ENCODE measurements at places on chromosomes 16 and 17.

- DNase-seq, result no peak
Measured at GRCh38 chr16:17261197-17261858, 209.4 kb downstream of the XYLT1 start.

GRCh38 chr16:11391576-11391975 is 46.3 kb downstream of the RMI2 start:
- no peak for DNase-seq

DNA sequence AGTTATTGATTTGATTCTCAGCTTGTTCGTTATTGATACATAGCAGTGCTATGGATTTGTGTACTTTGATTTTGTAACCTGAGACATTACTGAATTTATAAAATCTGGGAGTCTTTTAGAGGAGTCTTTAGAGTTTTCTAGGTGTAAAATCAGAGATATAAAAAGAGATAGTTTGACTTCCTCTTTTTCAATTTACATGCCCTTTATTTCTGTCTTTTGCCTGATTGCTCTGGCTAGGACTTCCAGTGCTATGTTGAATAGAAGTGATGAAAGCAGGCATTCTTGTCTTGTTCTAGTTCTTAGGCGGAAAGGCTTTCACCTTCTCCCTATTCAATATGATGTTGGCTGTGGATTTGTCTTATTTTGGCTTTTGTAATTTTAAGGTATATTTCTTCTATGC is 106.2 kb downstream of the PHKB start:
- DNase-seq, result no peak

- DNase-seq, result no peak
Measured at GRCh38 chr16:49931916-49932315, 76.0 kb upstream of the ZNF423 start.

DNA sequence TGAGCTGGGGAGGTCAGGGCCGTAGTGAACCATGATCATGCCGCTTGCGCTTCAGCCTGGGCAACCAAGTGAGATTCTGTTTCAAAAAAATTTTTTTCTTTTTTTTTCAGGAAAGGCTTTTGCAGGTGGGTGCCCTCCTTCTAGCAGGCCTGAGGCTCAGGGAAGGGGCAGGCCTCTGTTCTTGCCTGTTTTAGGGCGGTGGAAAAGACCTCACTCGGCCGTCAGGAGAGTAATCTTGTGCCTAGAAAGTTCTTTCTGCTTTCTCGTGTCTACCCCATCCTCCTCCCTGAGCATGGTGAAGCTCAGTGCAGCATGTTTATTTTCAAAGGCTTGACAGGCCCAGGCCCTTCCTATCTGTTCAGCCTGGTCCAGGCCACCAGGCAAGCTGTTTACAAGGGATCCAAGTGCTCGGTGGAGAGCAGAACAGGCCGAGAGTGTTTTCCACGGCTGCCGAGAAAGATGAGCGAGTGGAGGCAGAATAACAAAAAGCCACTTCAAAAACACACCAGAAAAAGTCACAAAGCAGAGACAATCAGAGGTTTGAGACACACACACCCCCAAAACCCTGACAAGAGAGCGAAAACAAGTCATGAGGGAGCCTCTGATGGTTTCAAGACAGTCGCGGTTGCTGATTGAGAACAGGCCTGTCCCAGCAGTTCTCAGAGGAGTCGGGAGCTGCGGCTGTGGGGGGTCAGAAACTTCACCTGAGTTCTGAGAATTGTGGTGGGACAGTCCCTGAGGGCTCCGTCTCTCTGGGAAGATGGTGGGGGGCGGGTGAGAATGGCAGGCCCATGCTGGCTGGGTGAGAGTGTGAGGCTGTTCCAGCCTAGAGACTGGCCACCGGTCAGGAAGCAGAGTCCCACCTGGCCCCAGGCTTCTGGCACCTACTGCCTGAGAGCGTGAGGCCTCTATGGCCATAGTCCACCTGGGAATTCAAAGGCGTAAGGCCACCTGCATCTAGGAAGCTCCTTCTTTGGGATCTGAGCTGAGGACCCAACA is 37.5 kb upstream of the CCR7 start:
- peak; percentile 27 for DNase-seq

DNA sequence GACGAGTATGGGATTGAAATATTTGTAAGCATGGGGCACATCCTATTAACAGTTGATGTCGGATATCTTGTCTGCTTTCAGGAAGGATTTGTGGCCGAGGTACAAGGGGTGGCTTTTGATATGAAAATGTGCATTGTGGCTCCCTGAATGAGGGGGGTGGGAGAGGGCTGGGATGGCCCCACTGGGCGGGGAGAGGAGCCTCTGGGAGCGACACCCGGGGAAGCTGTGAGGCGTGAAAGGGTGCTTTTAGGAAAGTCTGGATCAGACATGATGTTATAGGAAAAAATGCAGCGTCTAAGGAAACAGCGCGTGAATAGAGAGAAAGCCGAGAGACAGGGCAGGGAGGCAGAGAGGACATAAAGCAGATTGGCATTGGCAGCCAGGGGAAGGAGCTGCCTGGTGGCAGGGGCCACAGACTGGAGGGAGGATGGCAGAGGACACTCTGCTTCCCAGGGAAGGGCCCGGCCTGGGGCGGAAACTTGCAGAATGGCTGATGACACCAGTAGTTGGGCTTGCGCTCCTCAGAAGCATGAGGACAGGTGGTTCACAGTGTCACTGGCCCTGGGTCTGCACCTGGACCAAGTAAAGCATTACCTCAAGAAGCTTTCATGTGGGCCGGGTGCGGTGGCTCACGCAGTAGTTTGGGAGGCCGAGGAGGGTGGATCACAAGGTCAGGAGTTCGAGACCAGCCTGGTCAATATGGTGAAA is 95.7 kb downstream of the NTN1 start:
- DNase-seq, result no peak

- DNase-seq, result no peak
Measured at GRCh38 chr17:61179380-61179806, 220.2 kb upstream of the TBX2 start.

DNA sequence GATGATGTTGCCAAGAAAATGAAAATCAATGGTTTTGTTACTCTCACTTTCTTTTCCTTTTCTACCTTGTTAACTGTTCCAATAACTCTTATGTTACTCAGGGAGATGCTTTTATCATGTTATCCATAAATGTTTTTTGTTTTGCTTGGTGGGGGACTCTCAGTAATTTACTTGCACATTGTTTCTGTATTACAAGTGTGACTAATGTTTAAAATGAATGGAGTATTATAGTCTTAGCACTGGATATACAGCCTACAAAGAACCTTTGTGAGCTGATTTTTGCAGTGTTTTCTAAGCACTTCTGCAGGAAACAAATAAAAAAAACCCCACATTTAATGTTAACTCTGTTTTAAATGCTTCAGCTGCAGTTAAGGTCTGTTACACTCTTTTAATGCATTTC is 12.1 kb downstream of the VMP1 start:
- DNase-seq, result no peak

- DNase-seq, result no peak
Measured at GRCh38 chr16:29820730-29821642, 724 bp downstream of the MVP start.

GRCh38 chr17:73151916-73152632 is 12.7 kb upstream of the SSTR2 start:
- no peak for DNase-seq

- no peak for DNase-seq
Measured at GRCh38 chr16:20107083-20107482, 33.4 kb upstream of the GPR139 start.

DNA sequence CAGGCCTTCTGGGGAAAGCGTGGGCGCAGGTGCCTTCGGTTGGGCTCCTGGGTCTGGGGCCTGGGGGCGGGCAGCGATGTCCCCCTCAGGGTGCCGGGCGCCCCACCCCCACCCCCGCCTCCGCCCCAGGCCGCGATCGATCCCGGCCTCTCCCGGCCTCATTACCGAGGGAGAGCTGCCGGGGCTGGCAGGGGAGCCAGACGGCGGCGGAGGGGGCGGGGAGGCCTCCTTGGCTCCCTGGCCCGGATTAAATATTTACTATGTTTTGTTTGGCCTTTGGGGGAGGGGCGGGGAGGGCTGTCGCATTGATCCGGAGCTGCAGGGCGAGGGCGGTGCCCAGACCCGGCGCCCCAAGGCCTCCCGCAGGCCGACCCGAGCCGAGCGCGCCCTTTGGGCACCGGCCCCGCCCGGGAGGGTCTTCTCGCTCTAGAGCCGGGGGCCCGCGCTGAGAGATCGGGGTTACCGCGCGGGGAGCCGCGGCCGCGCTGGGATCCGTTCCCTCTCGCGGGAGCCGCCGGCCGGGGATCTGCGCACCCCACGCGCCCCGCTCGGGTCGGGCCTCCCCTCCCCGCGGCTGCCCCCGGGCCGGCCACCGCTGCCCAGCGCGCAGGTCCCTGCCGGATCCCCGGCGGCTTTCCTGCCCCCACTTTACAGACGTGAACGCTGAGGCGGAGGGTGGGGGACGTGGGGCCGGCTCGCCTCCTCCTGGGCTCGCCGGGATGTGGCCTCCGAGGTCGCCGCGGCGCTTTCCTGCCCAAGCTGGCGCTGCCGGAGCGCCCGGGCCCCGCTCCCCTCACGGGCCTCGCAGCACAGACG is 27.0 kb downstream of the RTN4RL1 start:
- DNase-seq, result no peak

DNA sequence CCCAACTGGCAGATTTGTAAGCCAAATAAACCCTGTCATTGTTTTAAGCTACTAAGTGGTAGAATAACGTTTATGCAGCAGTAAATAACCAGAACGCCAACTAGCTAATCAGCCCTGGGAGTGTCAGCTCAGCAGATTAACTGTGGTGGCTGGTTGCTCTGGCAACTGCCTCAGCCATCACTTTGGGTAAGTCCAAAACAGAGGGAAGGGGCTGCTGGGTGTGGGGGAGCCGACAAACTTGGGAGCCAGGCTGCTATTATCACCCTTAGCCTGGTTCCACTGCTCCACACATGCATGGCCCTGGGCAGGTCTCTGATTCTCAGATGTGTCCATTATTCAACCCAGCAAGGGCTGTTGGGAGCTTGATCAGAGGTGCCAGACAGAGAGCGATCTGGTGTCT is 22.2 kb upstream of the RHOT1 start:
- no peak for DNase-seq

DNA sequence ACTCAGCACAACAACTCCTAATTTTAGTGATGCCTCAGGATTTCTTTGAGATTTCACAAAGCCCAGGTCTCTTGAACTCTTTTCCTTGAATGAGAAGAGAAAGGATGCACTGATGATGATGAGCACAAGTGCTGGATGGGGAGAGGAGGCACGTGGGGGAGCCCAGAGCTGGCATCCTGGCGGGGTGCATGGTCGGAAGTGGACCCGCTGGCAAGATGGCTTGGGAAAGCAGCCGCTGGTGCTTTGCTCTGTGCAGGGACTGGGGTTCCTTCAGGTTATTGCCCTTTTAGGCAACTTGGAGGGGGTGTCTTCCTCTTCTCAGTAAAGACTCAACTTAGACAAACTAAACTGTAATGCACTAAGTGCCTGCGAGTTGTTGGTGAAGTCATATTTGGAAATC is 22.3 kb downstream of the CALB2 start:
- no peak for DNase-seq

DNA sequence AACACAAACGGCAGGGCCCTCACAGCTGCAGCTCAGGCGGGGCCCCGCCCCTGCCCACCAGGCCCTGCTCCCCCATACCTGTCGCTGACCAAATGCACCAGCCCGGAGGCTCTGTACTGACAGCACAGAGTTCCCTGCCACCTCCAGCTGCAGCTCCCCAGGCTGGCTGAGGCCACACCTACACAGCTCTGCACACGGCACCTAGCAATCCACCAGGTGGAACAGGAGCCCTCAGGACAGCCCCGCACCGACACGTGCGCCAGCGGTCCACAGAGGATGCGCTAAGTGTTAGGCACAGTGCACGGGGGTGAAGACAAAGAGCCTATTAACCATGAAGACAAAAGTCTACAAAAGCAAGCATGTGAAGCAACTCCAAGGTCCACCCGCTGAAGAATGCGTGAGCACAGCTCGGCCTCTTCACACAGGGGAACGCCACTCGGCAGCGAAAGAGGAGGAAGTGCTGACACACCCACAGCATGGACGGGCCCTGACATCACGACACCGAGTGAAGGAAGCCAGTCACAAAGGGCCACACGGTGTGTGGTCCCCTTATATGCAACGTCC is 5.4 kb downstream of the ZCCHC14 start:
- no peak for DNase-seq

DNA sequence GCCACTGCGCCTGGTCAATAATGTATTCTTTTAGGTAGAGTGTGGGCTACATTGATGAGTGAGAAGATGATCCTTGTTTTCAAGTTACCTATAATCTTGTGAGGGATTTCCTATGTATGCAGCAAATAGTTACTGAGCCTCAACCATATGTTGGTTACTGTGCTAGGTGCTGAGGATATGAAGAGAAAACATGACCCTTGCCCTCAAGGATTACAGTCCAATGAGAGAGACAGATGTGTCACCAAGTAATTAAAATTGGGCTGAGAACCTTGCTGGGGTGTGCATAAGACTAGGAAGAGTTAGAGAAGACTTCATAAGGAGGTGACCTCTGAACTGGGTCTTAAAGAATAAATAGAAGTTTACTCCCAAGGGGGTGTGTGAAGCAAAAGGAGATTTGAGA is 7.4 kb downstream of the POLR2A start:
- DNase-seq, result no peak

DNA sequence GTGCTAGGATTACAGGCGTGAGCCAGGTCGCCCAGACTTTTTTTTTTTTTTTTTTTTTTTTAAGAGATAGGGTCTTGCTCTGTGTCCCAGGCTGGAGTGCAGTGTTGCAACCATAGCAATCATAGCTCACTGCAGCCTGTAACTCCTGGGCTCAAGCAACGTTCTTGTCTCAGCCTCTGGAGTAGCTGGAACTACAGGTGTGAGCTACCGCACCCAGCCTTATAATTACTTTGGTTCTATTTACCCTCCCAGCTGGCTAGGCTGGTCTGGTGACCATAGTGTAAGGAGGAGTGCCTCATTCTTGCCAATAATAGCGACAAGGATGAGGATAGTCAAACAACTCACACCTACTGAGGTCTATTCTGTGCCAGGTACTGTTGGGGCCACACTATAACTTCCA is 39.6 kb upstream of the USP7 start:
- DNase-seq, result no peak
